CD4-positive, CD25-positive, alpha-beta regulatory T cell (primary cell): ENCODE measurements at places on chromosomes 2 and 18. TPM values are rescaled to one million over a fixed set of nuclear protein-coding genes. Genes with fewer than 3 reads are reported as not detected.

DNA sequence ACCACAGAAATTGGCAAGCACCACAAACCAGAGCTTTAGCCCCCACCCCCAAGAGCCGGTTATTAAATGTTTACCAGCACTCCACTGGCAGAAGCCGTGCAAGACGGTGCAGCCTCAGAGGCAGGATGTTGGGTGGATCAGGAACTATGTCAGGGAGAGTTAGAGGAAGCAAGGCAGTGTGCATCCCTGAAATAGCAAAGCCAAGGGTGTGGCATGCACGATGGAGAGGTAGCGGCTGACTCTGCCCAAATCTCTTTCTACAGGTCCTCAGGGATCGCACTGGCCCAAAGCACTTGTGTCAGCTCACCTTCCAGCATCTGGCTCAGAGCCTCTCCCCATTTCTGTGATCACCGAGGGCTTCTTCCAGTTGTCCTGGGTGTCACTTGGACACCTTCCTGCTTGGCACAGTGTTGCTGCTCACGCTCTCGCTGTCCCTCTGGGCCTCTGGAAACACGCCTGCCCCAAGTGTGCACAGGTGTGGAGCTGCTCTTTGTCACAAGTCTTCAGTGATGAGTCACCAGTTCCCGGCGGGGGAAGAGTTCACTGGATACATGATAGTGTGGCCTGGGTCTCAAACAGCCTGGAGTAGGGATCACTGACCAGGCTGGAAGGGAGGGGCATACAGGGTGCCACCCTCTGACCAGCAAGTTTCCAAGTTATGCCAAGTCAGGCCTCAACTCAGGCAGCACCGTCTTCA lies 17.3 kb upstream of the B3GNT7 start:
- no peak for DNase-seq

GRCh38 chr2:8565399-8566154 lies 116.3 kb upstream of the ID2 start:
- no peak for DNase-seq

- no peak for DNase-seq
Measured at GRCh38 chr2:105404736-105405135, 5.9 kb upstream of the FHL2 start.

DNA sequence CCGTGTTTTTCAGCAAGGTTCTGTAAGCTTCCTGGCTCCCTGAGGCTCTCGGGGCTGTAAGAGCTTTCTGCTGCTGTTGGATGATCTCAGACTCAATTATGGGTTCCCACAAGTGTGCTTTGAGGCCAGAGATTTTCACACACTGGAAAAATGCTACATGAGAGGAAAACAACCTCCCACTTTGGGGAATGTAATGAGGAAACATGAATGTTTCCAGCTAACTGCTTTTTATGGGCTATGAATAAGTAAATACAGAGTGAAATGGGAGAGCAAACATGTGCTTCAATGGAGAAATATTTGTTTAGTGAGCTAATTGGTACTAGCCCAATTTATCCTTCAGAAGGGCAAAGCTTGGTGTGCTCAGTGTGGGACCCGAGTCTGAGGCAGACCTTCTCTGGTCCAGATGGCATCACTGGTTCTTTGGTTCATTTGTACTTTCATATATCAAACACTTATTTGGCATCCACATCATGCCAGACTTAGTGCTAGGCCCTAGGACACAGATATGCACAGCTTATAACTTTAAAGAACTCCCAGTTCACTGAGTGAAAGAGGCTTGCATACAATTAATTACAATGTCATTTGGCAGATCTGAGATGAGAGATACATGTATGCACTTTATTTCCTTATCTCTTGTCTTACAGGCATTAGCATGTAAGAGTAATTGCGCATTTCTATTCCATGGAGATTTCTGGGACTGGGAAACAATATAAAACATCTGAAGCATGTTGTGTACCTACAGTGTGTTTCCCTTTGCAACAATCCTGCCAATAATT lies 248.8 kb downstream of the RDH14 start:
- no peak for DNase-seq

DNA sequence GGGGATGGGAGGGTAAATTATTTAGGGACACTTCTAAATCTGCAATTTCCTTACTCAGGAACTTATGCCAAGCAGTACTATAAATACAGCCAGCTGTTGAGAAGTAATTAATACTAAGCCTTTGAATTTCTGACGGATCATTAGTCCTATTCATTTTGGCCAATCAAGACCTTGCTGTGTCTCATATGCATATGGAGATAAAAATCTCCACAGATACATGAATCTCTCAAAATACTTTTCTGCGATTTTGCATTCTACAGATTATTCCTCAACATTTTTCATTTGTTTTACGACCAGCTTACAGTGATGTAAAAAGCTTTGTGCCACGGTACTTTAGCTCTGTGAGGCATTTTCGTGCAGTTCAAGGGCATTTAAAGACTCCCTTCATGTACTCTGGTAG lies 16.7 kb downstream of the LANCL1 start:
- DNase-seq: no peak

- no peak for DNase-seq
Measured at GRCh38 chr2:230985519-230986231, 10.2 kb upstream of the SPATA3 start.

DNA sequence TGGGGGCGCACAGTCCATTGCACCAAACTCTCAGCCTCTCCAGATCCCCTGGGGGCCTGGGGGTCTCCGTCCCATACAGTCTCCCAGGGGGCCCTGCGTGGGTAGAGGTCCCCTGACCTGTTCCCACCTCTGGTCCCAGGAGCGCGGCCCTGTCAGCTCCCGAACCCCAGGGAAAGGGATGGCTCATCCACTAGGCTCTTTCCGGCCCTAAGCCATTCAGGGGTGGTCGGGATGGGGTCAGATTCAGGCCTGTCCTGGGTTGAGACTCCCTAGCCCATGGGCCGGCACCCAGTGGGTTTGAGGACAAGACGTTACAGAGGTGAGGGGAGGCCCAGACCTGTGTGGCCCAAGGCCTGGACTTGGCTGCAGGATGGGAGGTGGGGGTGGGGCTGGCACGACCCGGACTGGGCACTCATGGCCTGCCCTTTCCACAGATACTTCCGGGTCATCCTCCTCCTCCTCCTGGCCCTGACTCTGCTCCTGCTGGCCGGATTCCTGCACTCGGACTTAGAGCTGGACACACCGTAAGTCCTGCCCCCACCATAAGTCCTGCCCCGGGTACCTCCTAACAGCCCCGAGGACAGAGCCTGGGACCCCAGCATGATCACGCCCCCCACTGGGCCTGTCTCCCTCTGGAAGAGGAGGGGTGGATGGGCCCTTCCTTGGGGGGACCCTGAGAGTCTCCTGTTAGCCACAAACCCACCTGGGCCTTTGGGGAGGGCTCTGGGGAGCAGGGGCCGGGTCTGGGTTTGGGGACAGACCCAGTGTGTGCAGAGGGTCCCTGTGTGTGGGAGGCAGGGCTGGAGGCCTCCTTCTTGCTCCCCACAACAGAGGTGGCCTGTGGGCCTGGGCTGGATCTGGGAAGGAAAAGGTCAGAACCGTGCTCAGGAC lies 10.1 kb upstream of the NEU4 start:
- DNase-seq: no peak

DNA sequence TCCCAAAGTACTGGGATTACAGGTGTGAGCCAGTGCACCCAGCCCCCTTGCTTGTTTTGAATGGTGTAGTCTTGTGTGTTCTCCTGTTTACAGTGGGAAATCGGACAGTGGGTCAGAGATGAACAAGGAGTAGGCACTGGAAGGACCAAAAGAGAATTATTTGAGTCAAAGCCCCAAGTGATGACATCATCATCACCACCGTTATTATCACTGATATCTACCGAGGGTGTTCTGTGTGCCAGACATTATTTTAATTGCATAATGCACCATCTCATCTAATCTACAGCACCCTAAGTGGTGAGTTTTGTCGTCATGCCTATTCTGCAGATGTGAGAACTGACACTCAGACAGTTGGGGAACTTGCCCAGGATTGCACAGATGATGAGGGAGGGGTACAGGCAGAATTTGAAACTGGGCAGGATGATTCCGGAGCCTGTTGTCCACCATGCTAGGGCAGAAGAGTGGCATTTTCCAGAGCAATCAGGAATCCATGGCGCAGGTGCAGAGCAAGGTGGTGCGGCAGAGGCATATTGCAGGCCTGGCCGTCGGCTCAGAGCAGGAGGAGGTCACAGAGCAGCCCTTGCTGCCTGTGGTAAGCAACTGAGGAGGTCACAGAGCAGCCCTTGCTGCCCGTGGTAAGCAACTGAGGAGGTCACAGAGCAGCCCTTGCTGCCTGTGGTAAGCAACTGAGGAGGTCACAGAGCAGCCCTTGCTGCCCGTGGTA lies 137.0 kb upstream of the HDAC4 start:
- DNase-seq: no peak

- DNase-seq: no peak
Measured at GRCh38 chr2:205759257-205759656, 77.0 kb downstream of the NRP2 start.

DNA sequence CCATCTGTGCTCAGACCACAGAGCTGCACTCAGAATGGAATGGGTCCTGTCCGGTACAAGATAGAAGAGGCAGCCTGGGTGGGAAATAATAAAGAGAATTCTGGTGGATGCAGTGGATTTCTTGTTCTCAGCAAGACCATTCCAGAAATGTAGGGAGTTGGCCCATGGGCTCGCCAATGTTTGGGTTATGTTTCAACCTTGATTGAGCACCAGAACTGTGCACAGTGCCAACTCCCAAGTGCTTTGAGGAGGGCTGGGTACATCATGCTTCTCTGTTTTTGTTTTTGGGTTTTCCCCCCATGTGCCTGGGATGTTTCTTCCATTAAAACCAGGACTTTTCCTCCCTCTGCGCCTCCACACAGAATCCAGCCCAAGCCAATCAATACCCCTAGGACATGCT lies 304.1 kb downstream of the TNS1 start:
- no peak for DNase-seq

- DNase-seq: no peak
Measured at GRCh38 chr2:38465789-38466127, 88.7 kb upstream of the ATL2 start.

- no peak for DNase-seq
Measured at GRCh38 chr18:31269566-31269965, 48.4 kb upstream of the DSG1 start.

DNA sequence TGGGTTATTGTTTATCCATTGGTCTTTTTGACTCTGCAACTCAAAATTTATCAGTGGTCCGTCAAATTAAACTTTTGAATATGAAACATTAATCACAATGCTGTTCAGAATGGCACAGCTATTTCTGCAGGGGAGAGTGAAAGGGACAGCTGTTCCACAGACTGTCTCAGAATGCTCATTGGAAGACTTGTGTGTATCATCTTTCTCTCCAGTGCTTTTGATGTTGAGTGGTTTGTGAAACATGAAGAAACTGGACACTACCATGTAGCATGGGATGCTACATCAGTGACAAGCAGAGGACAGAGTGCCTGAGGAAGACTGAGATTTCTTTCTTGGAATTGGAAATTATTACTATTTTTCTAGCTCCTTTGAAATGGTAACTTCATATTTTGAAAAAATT lies 115.7 kb downstream of the PLCL1 start:
- DNase-seq: no peak

DNA sequence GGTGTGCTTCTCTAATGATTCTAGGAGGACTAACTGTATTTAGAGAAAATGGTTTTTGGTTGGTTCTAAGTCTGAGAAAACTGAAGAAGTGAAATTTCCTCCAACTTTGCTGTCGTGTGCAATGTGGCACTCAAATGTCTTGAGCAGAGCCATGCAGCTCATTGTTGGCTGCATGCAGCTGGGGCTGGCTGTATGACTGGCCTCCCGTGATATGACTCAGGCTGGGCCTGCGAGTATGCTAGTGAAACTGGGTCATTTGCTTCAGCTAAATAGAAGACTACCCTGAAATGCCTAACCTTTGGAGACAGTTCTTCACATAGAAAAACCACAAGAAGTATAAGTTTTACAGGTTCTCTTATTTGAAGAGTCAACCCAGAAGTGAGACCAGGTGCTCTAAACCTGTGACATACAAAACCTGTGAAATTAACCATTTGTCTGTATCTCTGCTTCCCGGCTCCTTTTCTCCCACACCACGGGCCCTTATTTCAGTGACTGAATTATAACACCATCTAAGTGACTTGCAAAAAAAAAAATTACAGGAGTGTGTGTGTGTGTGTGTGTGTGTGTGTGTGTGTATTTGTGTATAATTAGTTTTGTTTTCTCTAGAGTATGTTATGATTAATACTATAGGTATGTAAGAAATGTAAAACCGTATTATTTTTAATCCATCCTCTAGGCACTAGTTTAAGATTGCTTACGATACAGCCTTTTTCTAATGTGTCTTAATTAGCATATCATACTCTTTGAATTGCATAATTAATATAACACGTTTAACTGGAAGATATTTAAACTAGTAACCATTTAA lies 15.9 kb downstream of the POLI start:
- DNase-seq: peak; percentile 87

- no peak for DNase-seq
Measured at GRCh38 chr2:72538486-72538885, 287.3 kb downstream of the EXOC6B start.

DNA sequence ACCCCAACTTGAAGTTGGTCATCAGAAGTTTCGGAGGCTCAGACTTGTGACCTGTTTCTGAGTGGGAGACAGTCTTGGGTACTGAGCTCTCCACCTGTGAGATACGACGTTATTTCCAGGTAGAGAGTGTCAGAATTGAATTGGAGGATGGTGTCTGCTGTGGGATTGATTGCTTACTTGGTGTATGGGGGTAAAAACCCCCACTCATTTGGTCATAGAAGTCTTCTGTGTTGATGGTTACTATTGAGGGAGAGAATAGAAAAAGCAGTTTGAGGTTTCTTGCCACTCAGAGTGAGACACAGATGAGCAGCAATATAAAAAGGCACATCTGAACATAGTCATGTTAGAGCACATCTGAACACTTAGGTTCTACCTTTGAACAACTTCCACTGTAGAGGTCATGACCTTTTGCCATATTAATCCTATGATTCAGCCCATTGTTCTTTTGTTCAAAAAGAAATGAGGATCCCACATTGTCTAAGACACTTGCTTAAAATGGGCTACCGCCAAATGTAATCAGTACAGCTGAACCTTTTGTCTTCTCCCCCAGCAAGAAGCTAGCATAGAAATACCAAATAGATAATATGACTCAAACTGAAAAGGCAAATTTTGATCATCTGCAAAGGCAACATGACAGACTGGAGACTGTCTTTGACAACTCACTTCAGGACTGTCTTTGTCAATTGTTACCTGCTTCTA lies 73.3 kb downstream of the NAB1 start:
- no peak for DNase-seq

GRCh38 chr2:168571061-168571460 lies 115.0 kb downstream of the CERS6 start:
- no peak for DNase-seq

LANCL1 gene
- polyA plus RNA-seq: 26.7 TPM

NAT8 gene
- not detected for polyA plus RNA-seq

CTAGE1 gene
- polyA plus RNA-seq: not detected

OSR1 gene
- polyA plus RNA-seq: not detected

ARHGAP15 gene
- 285 TPM for polyA plus RNA-seq

MTIF2 gene
- polyA plus RNA-seq: 14.9 TPM

VIL1 gene
- polyA plus RNA-seq: not detected

ZSCAN30 gene
- 3.0 TPM for polyA plus RNA-seq
